HuH-7 (cell line): ENCODE measurements at places on chromosomes 16 and 17.

DNA sequence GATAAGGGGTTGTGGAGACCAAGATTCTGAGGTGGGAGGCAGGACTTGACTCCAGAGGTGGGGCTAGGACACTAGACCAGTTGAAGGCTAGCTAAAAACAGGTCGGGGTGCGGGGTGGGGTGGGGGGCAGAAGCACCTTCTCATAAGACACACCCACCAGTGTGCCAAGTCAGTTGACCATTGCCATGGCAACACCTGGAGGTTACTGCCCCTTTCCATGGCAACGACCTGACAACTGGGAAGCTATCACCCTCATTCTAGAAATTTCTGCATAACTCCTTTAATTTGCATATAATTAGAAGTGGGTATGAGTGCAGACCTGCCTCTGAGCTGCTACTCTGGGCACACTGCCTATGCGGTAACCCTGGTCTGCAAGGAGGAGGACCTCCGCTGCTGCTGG lies 53.9 kb upstream of the ALOX12 start:
- no peak for DNase-seq

GRCh38 chr17:57453841-57454425 lies 197.6 kb downstream of the MSI2 start:
- DNase-seq, result no peak

DNA sequence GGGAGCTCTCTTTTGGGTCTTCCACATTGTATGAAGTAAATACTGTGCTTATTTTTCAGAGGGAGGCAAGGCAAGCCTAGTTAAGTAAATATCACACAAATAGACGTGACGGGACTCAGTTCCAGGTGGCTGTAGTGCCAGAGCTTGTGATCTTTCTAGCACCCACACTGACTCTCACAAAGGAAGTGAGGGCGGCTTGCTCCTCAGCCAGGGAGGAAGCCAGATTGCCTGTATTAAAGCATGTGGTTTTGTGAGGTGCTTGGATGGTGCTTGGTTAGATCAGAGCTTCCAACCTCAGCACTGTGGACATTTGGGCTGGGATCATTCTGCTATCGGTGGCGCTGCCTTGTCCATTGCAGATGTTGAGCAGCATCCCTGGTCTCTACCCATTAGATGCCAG lies 80.1 kb downstream of the VAT1L start:
- no peak for DNase-seq

- no peak for DNase-seq
These were observed 97.7 kb downstream of the GSG1L start for GRCh38 chr16:27965801-27966200.

- DNase-seq, result no peak
These were observed 5.6 kb upstream of the ANKS4B start for GRCh38 chr16:21227866-21228265.

GRCh38 chr17:75765981-75766380 lies 989 bp upstream of the GALK1 start:
- no peak for DNase-seq

DNA sequence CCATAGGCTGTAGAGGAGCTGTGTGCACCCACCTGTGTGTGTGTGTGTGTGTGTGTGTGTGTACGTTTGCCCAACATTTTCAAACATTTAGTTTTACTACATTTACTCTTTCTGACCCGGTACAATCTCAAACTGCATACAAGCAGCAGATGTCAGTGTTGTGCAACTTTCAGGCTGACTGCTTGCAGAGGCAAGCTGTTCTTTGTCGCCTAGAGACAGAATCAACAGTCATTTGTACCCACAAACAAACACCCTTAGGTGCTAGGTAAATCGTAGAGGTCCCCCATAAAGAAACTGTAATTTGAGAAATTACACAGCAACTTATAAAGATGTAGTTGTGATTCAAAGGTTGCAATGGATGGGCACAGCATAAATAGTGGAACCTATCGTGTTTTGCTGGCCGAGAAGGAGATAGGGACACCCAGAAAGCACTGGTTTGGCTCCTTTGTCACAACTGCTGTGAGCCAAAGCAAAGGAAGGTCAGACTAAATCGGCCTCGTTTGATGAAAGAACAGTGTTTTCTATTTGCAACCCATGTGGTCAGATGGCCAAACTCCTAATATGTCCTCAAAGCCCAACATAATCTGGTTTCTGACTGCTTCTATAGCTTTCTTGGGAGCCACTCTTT lies 478.4 kb downstream of the TOX3 start:
- DNase-seq, result no peak

GRCh38 chr17:50947782-50948543 lies 81.8 kb upstream of the TOB1 start:
- DNase-seq, result no peak

DNA sequence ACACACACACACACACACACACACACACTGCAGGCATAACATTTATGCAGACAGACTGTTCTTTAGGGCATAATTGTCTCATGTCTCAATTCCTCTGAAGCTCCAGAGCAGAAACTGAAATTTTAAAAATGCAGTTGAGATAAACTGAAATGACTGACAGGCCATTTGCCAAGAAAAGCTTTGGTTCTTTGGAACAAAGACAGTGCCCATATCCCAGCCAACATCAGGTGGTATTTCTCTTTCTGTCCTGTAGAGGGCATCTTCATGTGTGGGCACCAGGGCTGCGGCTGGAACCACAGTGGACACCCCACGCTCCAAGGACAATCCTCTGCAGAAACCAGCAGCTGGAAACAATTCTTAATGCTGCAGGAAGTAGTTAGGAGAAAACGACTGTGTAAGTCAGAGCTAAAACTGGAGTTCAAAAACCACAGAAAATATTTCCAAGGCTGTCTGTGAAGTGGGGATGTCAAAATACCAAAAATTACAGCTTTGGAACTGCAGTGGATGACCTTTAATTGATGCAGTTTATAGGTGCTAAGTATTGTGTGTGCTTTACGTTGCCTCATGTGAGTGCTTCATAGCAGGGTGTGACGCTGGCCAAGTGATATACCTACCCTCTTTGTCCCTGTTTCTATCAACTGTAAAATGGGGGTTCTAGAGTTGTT lies 10.6 kb upstream of the MEFV start:
- DNase-seq, result no peak
